ENCODE measurements at places on chromosomes 11 and 22.

GRCh38 chr22:31118046-31118820, 4.5 kb upstream of the INPP5J start:
- no peak for DNase-seq

DNA sequence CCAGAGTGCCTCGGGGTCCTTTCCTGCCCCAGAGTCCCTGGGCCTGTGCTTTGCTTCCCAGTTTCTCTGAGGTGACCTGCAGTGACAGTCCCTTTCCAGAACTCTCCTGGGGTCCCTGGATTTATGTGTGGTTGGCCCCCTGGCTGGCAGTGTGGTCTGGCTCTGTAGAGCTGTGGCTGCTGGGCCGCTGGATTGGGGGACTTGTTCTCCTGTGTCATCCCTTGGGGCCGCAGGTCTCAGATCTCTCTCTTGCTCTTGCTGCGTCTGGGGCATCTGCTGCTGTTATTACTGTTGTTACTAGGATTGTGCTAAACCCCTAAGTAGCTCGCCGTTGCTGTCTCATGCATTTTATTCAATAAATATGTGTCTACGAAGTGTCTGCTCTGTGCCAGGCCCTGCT, 31.9 kb downstream of the FAM83F start:
- DNase-seq, result no peak

DNA sequence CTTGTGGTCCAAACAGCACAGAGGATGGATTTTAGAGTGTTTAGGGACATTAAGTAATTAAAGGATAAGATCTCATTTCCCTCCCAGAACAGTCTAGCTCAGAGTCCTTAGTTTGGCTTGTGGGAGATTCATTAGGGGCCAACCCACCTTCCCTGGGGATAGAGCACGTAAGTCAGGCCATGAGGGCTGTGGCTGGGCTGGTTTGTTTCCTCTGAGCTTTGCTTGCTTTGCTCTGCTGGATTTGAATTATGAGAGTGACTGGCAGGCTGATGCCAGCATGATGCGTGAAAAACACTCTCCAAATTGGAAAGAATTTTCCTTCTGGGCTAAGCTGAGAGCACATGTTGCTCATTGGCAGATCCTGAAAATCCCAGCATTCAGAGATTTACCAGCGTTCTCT, 84.7 kb upstream of the HEPHL1 start:
- DNase-seq, result no peak

- no peak for DNase-seq
Observed at GRCh38 chr11:849951-850774, 7.5 kb downstream of the TSPAN4 start.

DNA sequence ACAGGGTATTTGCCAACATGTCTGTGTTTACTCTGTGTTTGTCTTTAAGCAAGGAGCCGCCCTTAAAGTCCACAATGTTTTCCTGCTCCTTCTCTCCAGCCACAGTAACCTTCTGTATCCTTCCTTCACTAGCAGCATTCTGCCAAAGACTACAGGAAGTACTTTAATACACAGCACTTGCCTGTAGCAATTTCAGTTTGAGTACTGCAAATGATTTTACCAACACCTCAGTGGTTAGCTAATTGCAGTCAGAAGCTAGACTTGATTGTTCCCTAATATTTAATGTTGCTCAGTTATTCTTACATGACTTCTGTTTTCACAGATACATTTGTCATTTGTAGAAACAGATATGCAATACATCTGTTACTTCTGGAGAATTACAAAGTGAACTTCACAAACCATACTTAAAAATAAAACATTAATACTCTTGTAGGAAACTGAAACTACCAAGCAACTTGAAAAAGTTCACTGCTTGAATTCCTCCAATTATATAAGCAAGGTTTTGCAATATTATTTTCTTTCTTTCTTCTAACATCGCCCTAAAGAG, 69.1 kb downstream of the FCHSD2 start:
- no peak for DNase-seq

- no peak for DNase-seq
Observed at GRCh38 chr11:59614277-59615119, 1.1 kb downstream of the OSBP start.

DNA sequence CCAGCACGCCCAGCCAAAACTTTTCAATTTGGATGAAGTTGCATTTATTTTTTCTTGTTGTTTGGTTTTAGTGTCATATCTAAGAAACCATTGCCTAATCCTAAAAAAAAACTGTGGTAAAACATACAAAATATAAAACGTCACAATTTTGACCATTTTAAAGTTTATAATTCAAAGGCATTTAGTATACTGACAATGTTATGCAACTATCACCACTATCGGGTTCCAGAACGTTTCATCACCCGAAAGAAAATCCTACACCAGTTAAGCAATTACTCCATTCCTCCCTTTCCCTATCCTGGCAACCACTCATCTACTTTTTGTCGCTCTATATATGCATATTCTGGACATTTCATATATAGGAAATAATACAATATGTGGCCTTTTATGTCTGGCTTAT, 30.5 kb upstream of the PHOX2A start:
- DNase-seq, result no peak

- no peak for DNase-seq
Observed at GRCh38 chr22:35394810-35395563, 5.0 kb upstream of the MCM5 start.

DNA sequence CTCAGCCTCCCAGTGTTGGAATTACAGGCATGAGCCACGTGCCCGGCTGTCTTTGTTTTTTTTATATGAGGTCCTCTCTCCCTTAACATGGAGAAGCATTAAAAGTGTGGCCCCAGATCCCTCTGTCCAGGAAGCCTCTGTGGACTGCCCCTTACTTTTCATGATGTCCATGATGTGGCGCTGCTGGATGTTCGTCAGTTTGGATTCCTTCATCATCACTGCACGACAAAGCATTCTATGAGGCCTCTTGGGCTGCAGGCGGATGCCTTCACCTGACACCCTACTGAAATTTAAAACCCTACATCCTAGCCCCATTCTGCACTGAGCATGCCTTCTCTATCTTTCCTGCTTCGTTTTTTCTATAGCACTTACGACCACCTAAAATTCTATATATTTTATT, 2.1 kb downstream of the C22orf23 start:
- DNase-seq, result no peak

DNA sequence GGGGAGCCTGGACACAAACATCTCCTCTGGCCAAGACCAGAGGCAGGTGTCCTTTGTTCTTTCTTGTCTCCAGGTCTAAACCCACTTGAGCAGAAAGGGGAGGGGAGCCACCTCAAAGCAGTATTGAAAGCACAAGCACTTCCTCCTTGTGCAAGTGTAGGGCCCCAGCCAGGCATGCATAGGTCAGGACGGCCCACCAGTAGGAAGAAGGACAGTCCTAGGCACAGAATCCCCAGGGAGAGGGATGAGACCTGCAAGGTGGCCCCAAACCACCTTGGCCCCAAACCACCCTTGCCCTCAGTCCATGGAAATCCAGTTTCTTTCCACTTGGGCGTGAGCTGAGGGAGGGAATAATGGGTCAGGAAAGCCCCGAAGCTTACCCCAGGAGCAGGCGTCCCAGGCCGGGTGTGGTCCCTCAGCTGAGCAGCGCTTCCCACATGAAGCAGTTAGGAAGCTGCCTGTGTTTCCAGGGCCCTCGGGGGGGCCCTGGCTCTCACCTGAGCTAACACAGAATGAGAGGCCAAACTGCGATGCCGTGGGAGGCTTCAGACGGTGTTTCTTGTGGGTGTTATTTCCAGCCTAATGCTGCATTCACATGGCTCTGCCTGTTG, 20.4 kb upstream of the IGSF9B start:
- no peak for DNase-seq

GRCh38 chr22:30015229-30015797, 65.0 kb upstream of the HORMAD2 start:
- no peak for DNase-seq

DNA sequence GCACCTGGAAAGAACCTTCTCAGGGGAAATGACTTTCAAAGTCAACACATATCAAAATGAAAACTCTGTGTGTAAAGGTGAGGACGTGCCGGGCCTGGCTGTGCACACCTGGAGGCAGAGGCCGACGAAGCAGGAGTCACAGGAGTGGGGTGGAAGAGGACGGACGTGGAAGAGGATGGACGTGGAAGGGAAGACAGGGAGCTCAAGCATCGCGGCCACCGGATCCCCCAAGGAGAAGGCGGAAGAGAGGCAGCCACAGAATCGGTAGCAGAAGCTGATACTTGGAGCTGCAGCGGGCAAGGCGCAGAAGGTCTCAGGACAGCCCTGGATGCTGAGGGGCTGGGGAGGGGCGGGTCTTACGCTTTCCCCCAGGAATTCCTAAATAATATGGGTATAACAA, 519.8 kb downstream of the BRD1 start:
- DNase-seq, result no peak

DNA sequence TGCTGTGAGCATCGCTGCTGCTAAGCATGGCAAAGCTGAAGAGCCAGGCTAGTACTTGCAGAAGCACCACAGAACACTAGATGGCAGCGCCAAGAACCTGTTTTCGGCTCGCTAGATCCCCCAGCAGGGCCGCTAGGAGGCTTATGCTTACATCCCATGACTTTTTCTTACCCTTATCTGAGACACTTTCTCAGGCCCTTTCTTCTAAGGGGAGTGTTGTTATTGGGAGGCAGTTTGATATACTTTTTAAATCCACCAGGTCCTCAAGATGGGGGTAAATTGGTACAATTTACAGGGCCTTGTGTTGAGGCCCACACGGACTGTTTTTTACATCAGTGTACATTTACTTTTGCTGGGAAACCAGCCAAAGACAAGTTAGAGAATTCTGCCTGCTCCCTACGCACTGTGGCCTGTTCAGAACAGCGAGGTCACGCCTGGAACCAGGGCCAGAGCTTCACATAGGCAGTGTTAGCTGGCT, 4.0 kb downstream of the TRIM6 start:
- peak; percentile 22 for DNase-seq

DNA sequence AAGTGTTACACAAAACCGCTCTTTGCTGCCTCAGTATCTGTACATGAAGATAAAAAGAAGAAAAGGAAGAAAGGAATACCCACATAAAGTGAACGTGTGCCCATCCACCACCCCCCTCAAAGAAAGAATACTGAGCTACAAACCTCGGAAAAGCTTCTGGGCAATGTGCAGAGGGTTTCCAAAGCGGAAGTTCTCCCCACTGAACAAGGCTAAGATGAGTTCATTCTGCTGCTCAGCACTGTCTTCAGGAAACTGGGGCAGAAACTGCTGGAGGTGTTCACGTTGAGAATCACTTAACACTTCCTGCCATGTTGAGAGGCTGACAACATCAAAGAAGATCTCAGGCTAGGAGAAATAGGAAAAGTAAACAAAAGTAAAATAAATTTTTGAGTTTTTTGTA, 6.9 kb downstream of the NFRKB start:
- DNase-seq, result no peak

DNA sequence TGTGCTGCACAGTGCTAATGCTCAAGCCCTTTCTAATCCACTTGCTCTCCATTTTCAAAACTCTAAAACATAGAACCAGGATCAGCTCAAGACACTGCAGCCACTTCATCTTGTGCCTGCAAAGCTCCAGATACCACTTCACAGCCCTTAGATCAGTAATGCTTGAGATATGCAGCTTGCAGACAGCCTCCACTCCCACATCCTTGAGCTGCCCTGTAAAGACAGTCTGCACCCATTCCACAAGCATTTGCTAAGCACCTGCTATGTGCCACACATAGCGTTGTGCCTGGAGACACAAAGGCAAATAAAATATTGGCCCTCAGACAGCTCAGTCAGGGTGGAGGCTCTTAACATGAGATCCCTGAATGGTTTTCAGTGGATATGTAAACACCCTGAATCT, 192.5 kb upstream of the SNX19 start:
- DNase-seq, result no peak

GRCh38 chr11:95363708-95364107, 132.7 kb upstream of the SESN3 start:
- DNase-seq, result no peak
